ENCODE measurements at places on chromosomes 1 and 21.

DNA sequence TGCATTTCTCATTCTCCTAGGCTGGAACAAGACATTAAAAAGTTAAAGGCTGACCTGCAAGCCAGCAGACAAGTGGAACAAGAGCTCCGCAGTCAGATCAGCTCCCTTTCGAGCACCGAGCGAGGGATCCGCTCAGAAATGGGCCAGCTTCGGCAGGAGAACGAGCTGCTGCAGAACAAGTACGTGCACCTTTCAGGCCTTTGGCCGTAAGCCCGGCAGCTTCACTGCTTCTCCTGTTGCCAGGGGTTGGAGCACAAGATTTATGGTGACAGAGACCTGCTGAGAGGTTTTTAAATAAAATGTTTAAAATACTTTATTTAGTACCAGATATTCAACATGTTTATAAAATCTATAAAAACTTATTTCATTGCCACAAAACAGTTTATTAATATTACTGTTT is 53.4 kb downstream of the MACO1 start:
- DNase-seq: no peak

- DNase-seq: no peak
Measured at GRCh38 chr1:118948846-118949245, 39.3 kb downstream of the TBX15 start.

DNA sequence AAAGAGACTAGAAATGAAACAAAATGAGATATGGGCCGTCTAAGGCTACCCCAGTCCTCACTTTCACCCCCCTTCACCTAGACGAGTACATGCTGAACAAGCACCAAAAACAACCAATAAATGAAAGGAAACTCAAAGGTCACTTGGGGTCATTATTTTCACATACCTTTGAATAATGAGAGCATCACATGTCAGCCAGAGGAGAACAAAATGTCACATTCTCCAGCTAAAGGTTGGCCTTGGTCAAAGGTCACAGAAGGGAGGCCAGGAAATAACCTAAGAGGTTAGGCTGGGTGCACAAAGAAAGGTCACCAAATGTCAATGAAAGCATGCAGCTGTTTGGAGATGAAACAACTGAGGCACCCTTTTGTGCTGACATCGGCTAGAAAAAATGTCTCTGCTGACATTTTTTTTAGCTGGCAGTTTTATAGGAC is 288.7 kb upstream of the USP25 start:
- DNase-seq: no peak

DNA sequence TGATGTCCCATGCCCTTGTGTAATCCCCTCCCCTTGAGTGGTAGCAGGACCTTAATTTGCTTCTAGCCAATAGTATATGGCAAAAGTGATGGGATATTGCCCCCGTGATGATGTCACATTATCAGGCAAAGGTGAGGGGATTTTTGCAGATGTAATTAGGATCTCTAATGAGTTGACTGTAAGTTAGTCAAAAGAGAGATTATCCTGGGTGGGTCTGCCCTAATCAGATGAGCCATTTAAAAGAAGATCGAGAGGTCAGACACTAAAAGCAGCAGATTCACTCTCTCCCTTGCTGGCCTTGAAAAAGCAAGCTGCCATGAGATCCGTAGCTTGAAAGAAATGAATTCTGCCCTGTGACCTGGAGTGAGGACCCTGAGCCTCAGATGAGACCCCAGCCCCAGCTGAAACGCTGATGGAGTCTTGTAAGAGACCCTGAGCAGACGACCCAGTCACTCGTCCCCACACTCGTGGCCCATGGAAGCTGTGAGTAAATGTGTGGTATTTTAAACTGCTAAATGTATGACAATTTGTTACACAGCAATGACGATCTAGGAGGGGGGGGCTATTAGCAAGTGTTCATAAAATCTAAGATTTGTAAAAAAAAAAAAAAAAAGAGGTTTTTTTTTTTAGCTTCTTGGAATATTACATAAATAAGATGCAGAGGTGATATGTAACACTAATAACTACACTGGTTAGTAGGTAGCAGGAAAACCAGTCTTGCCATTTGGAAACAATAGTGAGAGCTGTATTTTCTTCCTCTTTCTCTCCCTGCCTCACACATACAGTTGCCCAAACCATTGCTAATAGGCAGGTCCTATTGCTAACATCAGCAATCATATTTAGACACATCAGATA is 50.3 kb upstream of the TARBP1 start:
- DNase-seq: no peak

GRCh38 chr1:232239998-232240397 is 389.9 kb downstream of the SIPA1L2 start:
- DNase-seq: no peak

GRCh38 chr1:12376236-12377045 is 146.6 kb downstream of the VPS13D start:
- DNase-seq: no peak

DNA sequence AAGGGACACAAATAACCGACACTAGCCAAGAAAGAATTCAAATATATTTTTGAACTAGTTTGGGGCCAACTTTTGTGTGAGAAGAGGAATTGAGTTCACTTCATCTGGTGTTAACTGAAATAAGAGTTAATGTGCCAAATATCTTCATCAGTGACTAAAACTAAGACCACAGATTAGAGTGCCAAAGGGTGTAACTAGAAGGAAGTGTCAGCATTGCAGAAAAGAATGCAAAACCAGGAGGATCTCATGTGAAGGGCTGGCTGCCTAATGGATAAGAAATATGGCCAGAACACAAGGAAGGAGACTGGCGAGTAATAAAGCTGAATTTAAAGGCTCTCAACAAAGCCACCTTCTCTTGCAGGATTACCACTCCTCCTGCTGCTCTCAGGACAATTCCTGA is 61.8 kb upstream of the LRRC8D start:
- no peak for DNase-seq

GRCh38 chr1:182752077-182752988 is 37.2 kb upstream of the NPL start:
- DNase-seq: no peak

DNA sequence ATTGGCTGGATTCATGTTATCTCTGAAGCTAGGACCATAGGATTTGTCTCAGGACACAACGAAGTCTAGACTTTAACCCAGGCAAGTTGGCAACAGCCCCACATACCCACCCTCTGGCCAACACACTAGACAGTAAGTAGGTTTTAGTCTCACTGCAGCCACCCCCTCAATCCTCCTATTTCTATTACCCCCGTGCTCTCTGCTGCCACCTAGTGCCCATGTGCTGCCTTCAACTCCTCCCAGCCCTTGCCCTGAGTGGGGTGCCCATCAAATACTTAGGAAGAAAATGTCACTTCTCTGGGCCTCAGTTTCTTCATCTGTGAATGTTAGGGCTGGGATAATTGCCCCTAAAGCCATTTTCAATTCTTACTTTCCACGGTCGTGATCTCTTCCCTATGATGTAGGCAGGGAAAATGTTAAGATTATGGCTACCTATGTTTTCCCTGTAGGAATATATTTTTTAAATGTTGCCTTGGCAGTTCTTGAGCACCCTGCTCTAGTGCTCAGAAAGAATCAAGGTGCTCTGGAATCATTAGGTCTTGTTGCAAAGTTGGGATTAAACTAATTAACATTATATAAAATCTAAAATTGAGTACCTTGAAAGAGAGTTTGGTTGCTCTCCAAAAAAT is 213.0 kb downstream of the LMX1A start:
- peak; percentile 3 for DNase-seq

DNA sequence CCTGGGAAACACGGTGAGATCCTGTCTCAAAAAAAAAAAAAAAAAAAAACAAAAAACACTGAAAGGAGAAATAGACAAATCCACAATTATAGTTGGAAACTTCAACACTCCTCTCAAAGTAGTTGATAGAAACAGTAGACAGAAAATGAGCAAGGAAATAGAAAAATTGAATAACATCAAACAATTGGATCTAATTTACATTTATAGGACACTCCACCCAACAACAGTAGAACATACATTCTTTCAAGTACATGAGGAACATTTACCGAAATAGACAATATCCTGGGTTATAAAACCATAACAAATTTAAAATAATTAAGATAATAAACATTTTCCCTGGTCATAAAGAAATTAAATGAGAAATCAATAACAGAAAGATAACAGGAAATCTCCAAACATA is 14.9 kb upstream of the ZMYM1 start:
- DNase-seq: no peak

GRCh38 chr1:166145499-166145898 is 21.3 kb downstream of the FAM78B start:
- no peak for DNase-seq

DNA sequence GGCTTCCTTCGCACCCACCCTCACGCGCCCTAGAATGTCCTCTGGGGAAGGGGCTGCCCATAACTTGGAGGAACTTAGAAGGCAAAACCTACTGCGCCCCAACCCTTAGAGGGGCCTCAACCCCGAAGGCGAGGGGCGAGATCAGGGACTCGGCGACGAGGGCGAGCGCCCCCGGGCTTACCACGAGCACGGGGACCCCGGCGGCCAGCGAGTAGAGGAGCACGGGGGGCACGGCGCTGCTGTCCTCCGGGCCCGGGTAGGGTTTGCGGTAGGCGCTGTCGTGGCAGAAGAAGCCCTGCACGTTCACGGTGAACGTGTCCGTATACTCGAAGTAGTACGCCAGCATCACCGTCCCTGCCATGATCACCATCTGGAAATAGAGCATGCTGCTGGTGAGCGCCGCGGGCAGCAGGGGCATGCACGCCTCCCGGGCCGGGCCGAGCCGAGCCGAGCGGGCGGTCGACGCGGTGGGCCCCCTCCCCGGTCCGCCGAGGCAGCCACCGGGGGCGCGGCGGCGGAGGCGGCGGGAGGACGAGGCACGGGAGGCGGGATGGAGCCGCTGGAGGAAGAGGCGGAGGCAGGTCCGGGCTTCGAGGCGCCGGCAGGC is 304 bp downstream of the PLPPR5 start:
- peak; percentile 17 for DNase-seq

- DNase-seq: peak; percentile 56
Measured at GRCh38 chr1:89286549-89287180, 14.0 kb upstream of the GBP5 start.

DNA sequence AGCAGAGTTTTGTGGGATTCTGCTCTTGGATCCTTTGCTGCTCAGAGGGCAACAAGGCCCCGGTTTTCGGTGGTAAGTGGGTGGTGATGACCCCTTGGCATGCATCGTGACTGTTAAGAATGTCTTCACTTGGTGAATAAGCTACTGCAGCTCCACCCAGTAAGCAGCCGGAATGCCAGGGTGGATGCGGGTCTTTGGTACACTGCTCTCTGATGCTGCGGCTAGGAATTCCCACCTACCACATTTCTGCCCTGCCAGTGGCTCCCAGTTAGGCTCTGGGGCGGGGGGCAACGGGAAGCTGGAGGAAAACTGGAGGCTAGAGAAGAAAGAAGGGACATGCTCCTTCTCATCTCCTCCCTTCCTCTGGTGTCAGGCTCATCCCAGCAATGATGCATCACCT is 180.4 kb upstream of the GALNT2 start:
- DNase-seq: no peak

- no peak for DNase-seq
Measured at GRCh38 chr1:234536741-234537140, 57.8 kb upstream of the TARBP1 start.

DNA sequence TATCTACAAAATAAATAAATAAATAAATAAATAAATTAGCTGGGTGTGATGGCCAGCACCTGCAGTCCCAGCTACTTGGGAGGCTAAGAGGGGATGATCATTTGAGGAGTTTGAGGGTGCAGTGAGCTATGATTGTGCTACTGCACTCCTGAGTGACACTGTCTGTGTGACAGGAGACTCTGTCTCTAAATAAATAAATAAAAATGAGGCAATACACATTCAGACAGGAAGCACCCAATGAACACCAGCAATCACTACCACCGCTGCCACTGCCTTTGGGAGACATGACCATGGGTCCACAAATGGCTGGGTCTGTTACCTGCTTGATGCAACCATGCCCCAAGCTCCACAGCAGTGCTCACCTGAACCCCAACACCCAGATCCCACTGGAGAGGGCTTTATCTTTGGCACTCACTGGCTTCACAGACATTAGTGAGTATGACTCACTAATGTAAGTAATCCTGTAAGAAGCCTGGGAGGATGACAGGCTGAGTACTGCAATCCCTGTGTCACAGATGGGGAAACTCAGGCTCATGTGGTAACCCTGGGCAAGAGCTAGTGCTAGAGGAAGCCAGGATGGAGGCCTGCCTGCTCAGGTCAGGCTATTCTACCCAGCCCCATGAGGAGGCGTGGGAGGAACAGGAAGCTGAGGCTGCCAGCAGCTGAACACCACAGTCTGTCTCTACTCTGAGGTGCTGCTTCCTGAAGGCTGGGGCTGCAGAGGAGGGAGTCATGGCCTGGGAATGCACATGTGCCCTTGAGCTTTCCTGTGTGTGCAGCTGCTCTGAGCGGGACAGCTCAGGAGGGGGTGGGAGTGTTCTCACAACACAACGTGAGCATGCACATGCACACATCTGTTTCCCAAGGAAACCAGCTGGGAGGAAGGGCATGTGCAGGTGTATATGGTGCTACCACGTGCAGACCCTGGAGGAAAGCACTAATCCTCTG is 43.0 kb downstream of the SLC9A1 start:
- peak; percentile 72 for DNase-seq

Measured in CD4-positive, alpha-beta T cell treated with Interleukin-10 for 1 hour (primary cell).